Renal cortex interstitium (tissue), 15 donors: ENCODE measurements at places on chromosomes 3 and 15. TPM values are rescaled to one million over a fixed set of nuclear protein-coding genes. Genes with fewer than 3 reads are reported as not detected.

CD96 gene
- polyA plus RNA-seq, result 1.7 TPM

- DNase-seq, result no peak
Measured at GRCh38 chr3:172522871-172523818, at the start of gene TNFSF10. Gene TNFSF10, minus strand, starts transcription at chr3:172523430. Its CDS starts 46 bp downstream, at chr3:172523384.

- DNase-seq, result no peak
Measured at GRCh38 chr3:10632741-10633140, 127.4 kb upstream of the ATP2B2 start.

- DNase-seq, result no peak
Measured at GRCh38 chr3:77599948-77600347, 560.0 kb downstream of the ROBO2 start.

- no peak for DNase-seq
Measured at GRCh38 chr3:189038773-189039745, 132.7 kb upstream of the TPRG1 start.

SLC22A13 gene
- polyA plus RNA-seq, result 4.1 TPM

GRCh38 chr3:72999951-73000350 is 3.3 kb downstream of the PPP4R2 start:
- DNase-seq, result no peak

- DNase-seq, result no peak
Measured at GRCh38 chr3:184160456-184160855, 5.3 kb downstream of the DVL3 start.

DNA sequence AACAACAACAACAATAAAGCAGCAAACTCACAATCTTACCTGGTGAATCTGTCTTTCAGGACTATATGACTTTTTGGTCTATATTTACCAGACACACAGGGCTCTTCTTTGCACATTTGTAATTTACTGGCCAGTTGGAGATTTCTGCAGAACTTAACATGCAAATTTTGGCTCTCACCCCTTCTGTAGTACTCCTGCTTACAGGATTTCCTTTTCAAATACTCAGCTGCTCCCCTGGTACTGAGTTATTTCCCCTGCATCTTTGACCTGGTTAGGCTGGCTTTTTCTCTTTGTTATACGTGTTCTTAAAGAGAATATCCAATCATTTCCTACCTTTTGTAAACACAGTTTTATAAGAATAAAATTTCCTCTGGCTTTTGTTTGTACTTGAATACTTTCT is 228.0 kb downstream of the MBNL1 start:
- no peak for DNase-seq

GRCh38 chr15:25875566-25875965 is 12.4 kb upstream of the ATP10A start:
- no peak for DNase-seq

DNA sequence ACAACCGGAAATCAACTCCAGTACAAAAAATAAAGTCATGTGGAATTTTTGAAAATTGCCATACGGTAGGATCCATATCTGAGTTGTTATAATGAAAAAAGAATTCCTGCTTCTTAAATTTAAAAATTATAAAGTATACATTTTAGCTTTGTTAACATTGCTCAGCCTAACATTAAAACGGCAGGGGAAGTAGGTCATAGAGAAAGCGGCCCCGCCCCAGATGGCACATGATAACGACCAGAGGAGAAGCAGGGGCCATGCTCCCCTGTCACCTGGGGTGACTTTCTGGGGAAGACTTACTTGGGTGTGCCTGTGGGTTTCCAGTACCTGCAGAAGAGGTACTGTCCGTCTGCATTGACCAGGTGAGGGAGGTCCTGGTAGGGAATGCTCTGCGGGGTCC is 921 bp downstream of the MGLL start:
- no peak for DNase-seq

GPR149 gene
- polyA plus RNA-seq, result not detected

GRCh38 chr3:192091831-192092230 is 630.9 kb downstream of the PYDC2 start:
- no peak for DNase-seq

- DNase-seq, result no peak
Measured at GRCh38 chr3:169145540-169146178, 517.9 kb downstream of the MECOM start.

DNA sequence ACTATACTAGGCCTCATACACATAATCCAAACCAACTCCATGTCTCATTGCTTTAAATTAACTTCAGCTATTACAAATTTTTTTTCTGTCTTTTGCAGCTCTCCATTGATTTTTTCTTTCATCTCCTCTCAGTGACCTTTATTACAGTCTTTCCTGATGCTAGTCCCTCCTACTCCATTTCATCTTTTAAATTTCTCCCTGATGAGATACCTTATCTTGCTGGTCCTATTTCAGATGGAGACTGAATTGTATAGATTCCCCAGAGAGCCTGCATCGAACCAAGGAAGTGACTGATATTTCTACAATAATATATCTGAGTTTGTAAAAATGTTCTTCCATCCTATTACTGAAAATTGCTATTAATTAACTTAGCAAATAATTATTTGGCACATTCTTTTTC is 45.7 kb upstream of the NEO1 start:
- no peak for DNase-seq

ALG1L2 gene
- 2.0 TPM for polyA plus RNA-seq

- no peak for DNase-seq
Measured at GRCh38 chr3:134496471-134497071, 10.7 kb downstream of the CEP63 start.

DNA sequence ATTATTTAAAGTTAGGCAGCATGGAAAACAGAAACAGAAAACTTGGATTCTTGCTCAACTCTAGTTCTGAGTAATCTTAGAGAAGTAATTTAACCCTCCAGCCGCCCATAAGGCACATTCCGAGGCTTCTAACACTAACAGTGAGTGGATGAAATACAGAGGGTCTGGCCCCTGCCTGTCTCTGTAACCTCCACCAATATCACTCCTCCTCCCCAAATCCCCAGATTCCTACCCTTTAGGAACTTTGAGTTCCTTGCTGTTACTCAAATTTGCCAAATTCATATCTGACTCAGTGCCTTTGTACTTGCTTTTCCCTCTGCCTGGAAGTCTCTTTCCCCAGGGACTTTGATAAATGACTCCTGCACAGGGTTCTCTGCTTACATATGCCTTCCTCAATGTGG is 112.5 kb upstream of the TGFBR2 start:
- DNase-seq, result no peak

DNA sequence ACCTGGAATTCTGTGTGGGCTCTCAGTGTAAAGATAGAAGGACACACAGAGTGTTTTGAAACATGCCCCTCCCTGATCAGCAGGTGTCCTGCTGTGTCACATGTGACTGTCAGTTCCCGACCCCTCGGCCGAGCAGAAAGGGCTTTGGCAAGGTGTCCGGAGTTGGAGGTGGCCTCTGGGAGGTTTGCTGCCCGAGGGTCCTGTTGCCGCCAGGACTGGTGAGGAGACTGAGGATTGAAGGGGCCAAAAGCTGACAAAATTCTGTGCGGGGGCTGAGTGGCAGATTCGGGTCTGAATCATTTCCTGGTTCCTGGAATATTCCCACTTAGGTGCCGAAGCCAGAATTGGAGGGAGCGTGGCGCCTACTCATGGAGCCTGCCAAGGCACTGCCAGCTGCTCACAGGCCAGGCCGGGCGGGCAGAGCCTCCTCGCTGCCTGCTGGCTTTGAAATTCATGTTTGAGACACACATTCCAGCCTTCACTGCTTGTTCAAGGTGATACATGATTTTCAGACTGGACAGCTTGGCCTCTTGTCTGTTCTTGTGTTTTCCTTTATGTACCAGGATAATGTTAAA is 83.8 kb downstream of the APBA2 start:
- no peak for DNase-seq
